Naive thymus-derived CD4-positive, alpha-beta T cell (primary cell): ENCODE measurements at places on chromosomes 11 and 22.

GRCh38 chr11:109867784-109868183, 225.4 kb upstream of the ZC3H12C start:
- no peak for DNase-seq

DNA sequence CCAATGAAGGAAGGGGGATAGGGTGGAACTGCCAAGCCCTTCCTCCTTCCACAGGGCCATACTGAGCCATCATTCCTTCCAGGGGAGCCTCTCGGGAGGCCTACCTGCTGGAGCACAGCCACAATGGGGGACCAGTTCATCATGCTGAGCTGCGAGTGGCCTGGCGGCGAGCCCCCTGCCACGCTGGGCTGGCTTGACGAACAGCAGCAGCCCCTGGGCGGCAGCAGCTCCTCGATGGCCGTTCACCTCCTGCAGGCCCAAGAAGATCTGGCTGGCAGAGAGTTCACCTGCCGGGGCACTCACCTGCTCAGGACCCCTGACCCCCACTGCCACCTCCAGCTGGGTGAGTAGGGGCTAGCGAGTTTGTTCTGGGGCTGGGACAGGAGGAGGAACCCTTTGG, 5.9 kb downstream of the VSIG10L2 start:
- no peak for DNase-seq

GRCh38 chr11:44140372-44140771, 44.9 kb downstream of the EXT2 start:
- no peak for DNase-seq

GRCh38 chr11:128448981-128449713, 138.2 kb downstream of the ETS1 start:
- no peak for DNase-seq

DNA sequence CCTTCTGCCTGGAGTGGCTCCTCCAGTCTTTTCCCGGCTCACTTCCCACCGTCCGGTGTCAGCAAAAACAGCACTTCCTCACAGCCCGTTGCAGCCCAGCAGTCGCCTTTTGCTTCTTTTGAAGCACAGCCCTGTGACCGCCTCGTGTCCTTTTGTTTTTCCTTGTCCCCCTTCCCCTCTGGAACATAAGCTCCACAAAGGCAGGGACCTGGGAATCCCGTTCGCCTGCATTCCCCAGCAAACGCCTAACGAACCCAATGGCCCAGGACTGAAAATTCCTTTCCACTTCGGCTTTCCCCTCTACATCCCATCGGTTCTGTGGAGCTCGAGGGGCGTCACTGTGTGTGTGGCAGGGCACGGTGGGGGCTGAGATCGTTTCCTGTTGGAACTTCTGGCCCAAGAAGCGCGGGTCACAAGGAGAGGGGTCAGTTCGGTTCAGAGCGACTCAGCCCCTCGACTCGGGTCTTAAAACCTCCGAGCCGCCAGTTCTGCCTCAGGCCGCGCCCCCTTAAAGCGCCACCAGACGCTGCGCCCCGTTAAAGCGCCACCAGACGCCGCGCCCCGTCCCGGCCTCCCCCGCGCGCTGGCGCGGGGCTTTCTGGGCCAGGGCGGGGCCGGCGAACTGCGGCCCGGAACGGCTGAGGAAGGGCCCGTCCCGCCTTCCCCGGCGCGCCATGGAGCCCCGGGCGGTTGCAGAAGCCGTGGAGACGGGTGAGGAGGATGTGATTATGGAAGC, 841 bp downstream of the RIC8A start:
- DNase-seq: peak; percentile 89

GRCh38 chr11:86488553-86488952, 113.9 kb downstream of the CCDC81 start:
- DNase-seq: no peak

GRCh38 chr11:128871168-128871610, 4.1 kb upstream of the KCNJ1 start:
- DNase-seq: no peak

- DNase-seq: no peak
Measured at GRCh38 chr22:41099036-41099435, 6.6 kb downstream of the EP300 start.

- DNase-seq: no peak
Measured at GRCh38 chr11:116335078-116335477, 437.7 kb downstream of the BUD13 start.

- DNase-seq: no peak
Measured at GRCh38 chr22:44249376-44250147, 63.2 kb downstream of the SHISAL1 start.

DNA sequence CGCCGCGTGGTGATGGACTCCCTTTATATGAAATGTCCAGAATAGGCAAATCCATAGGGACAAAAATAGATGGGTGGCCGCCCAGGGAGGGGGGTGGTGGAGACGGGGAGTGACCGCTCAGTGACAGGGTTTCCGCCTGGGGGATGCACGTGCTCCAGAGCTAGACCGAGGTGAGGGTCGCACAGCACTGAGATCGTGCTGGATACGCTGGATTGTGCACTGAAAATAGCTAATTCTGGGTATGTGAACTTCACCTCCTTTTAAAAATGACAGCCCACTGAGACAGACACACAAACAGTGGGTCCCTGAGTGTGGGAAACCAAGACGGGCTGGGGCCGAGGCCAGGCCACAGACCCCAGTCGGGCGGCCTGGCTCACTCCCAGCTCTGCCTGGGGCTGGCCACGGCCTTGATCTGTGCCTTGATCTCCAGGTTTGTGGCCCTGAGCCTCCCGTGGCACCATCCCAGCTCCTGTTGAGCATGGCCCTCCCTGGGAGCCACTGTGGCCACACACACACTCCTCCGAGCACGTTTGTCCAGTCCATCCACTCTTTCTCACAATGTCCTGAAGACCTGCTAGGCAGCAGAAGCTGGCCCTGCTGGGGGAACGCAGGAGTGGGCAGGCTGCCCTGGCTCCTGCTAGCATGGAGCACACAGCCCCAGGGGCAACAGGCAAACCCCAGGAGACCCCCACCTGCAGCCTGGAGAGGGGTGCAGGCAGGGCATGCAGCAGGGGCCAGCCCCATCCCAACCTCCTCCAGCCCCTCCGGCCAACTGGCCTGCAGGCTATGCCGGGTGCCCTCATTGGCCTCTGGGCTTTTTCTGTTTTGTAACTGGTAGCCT, 41.0 kb upstream of the TH start:
- DNase-seq: no peak

GRCh38 chr11:93984196-93984567, 37.0 kb upstream of the HEPHL1 start:
- DNase-seq: no peak

DNA sequence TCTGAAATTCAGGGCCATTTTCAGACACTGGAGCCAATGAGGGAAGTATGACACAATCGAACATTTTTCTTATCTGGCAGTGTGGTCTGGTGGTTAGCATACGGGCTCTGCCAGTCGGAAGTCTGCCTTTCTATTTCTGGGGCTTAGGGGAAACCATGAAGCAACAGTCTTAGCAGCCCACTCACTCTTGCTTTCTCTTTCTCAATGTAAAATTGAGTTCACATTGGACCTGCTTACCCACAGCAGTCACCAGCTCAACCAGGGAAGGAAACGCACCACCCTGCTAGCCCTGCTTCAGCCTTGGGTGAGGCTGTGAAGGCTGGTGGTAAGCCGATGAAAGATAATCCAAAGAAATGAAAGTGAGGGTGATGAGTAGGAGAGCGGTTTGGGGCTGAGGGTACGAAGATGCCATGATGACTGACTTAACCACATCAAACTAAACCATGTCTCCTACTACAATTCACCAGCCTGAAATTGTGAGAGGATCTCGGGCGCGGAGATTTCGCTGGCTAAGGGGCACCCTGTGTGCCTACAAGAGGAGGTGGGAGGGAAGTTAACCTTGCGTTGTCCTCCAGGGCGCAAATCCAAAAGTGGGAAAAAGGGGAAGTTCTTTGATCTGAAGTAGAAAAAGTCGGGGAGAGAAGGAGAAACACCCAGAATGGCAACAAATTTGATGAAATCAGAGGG, 2.0 kb upstream of the LMO2 start:
- peak; percentile 72 for DNase-seq

DNA sequence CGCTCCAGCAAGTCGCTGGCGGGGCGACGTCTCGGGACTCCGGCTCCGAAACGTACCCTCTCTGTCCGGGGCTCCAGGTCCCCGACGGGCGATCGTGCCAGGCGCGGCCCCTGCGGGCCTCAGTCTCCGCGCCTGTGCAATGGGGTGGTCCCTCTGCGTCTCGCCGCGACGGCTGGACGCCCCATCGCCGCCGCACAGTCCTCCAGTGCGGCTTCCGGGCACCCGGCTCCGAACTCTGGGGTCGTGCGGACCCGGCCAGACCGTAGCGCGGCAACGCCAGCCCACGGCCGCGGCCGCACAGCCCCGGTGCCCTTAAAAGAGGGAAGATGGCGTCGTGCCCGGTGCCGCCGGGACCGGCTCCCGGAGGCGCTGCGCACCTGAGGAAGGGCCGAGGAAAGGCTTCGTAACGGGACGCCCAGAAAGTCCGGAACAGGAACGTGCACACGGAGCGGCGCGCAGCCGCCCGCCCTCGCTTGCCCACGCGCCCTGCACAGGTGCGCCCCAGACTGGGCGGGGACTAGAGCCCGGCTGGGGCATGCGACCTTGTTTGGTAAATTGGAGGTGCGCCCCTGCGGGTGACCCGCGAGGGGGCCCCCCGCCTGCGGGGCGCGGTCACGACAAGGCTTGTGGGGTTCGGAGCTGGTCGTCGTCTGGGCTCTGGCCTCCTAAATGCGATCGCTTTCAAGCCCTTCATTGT, 525 bp downstream of the BIK start:
- DNase-seq: peak; percentile 49

DNA sequence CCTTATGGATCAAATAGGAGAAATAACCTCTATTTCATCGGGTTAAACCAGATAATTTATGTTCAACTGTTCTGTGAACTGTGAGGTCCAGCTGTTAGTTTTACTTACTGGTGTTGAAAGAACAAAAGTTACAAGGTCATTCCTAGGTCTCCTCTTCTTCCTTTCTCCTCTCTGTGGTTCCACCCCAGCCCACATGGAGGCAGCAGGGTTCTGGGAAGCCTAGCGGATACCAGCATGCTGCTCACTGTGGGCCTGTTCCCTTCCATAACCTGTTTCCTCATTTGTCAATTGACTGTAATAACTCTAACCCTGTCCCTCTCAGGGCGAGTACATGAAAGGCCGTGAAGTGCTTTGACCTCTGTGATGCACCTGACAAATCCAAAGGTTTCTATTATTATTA, 27.8 kb downstream of the RELT start:
- no peak for DNase-seq

DNA sequence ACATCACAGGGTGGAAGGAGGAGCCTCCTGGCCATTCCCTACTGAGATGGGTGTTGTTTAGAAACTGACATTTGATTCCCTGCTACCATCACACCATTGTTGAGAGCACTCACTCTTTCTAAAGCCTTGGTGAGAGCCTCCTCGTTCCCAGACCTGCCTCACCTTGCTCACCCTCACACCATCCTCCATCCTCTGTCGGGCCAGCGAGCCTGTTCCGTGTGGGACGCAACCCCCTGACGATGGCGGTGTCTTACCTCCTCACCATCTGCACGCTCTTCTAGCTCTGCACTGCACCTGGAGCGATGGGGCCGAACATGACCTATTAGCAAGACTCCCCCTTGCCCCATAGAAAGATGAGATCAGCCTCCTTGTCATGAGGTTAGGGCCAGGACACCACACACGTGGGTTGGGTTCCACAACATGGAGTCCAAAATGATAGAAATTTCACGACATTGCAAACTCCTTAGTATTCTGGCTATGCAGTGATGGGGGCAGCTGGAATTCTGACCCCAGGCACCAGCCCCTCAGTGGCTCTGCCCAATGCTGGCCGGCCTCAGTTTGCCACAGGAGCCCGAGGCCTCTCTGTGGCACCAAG, 1017.9 kb downstream of the TBC1D22A start:
- DNase-seq: no peak

DNA sequence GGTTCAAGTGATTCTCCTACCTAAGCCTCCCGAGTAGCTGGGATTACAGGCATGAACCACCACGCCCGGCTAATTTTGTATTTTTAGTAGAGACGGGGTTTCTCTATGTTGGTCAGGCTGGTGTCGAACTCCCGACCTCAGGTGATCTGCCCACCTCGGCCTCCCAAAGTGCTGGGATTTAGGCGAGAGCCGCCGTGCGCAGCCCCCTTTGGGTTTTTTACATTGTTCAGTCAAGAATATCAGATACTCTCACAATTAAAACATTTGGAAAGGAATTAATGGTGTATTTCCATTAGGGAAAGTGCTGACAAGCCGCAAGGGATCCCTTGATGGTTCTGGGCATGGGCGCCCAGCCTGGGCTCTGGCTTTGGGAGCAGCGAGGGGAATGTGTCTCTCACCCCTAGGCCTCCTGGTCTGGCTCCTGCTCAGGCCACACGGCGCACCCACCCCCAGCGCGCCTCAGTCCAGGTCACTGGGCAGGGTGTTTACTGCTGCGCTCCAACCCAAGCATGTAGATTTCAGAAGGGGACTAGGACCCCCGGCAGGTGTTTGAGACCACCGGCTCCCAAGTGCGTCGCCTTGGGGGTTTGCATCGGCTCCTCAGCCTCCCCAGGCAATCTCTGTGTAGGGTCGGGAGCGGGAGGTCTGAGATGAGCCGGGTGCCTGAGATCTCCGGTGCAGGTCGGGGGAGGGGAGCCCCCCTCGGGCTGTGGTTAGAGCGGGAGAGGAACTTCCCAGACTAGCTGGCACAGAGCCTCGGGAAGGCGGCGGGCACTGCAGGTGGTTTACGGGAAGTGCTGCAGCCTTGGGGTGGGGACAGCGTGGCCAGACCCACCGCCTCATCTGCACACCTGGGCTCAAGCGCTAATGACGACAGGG, 809 bp upstream of the IRF7 start:
- DNase-seq: no peak

- no peak for DNase-seq
Measured at GRCh38 chr11:103584021-103584420, 452.4 kb upstream of the DDI1 start.

- no peak for DNase-seq
Measured at GRCh38 chr22:35928285-35928798, 100.3 kb downstream of the RBFOX2 start.

DNA sequence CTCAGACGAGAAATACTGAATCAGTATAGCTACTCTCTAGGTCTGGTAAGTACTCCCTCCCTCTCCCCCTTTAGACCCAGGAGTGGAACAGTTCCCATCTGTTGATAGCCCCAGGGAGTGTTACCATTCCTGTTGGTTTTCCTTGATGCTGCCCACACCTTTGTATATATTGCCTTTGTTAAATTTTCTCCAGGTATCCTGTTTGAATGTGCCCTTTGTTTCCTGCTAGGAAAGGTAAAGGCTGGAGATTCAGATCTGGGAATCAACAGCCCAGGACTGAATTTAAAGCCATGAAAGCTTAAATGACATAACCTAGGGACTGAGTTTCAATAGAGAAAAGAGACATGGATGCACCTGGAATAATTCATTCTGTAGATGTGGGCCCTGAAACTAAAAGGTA, 68.3 kb downstream of the CCDC83 start:
- DNase-seq: no peak

DNA sequence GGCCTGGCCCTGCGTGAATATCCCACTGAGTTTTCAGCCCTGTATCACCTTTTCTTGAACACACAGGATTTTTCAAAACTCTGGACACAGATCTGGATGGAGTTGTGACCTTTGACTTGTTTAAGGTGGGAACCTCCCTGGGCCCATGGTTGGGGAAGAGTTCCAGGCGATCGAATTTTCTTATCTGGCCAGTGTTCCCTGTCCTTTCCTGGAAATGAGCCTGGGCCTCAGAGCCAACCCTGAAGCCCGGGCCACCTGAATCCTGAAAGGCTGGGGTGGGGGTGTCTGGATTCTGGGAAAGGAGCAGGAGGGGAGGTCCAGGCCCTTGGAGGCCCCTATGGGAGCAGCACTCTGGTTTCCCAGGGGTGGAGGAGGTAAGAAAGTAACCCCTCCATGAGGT, 29.0 kb downstream of the CAPN1 start:
- DNase-seq: no peak
